Cardiac fibroblast (primary cell): ENCODE measurements at places on chromosomes 1 and 21.

DNA sequence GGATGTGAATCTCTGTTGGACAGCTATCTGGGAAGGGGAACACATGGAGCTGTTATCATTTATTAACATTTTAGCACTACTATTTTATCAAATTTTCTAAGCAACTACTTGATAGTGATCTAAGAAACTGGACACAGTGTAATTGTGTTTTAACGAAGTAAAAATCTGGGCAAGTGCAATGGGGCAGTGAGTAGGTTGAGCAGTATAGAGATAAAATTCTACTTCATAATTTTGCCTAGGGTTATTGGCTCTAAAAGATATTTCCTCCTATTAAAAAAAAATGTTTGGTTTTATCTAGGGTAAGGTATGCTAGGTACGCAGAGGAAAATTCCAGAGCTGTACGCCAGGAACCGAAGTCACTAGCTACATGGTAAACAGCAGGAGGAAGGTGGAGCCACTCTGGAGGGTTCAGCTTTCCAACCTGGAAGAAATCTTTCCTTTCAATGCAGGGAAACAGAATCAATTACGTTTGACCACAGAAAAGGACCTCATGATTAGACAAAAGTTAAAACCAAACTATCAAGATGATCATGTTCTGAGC is 43.3 kb downstream of the BCAR3 start:
- DNase-seq, result peak; percentile 41

DNA sequence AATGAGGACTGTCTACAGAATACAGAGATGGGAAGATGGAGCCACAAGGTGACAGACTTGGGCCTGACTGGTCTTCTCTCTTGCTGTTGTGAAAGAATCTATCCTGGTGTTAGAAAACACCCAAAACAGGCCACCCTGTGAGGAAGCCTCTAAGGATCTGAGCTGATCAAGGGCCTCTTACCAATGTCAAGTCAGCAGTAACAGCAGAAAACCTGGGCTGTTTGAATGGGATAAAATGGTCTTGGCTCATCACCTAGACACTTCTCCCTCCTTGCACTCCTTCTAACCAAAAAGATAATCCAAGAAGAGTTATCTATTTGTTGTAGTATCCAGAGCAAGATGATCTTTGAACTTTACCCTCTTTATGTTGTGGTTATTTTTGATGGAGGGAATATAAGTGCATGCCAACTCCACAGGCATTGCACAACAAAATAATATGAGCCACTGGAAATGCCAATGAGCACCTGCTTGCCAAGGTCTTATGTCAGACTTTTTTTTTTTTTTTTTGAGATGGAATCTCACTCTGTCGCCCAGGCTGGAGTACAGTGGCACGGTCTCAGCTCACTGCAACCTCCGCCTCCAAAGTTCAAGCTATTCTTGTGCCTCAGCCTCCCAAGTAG is 32.8 kb upstream of the ZNF281 start:
- DNase-seq, result no peak

GRCh38 chr1:72636631-72637030 is 354.3 kb upstream of the NEGR1 start:
- no peak for DNase-seq

DNA sequence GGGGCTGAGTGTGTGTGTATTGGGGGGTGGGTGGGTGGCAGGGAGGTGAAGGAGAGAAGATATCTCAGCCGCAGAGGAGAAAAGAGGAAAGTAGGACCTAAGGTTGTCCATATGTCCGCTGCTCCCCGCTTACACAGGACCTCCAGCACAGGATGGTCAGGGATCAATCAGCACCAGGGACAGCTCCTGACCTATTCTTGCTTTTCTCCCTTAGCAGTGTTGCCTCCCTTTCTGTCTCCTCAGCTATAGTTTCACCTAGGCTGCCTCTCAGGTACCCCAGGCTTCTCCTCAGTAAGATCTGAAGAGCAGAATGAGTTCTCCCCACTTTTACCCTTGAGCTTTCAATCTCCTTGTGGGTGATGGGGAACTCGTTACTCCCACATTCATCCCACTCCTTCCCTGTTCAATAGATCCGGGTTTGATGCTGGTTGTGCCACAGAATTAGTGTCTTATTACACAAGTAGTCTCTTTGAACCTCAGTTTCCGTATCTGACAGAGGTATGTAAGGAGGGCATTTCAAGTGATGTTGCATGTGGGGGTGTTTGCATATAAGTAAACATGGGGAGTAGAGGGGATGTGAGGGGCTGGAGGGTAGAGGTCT is 1.4 kb upstream of the DPH2 start:
- DNase-seq, result peak; percentile 39

GRCh38 chr1:173314656-173315055 is 107.5 kb upstream of the TNFSF4 start:
- DNase-seq, result no peak

- DNase-seq, result no peak
Measured at GRCh38 chr1:32960819-32961355, 3.7 kb downstream of the RNF19B start.

DNA sequence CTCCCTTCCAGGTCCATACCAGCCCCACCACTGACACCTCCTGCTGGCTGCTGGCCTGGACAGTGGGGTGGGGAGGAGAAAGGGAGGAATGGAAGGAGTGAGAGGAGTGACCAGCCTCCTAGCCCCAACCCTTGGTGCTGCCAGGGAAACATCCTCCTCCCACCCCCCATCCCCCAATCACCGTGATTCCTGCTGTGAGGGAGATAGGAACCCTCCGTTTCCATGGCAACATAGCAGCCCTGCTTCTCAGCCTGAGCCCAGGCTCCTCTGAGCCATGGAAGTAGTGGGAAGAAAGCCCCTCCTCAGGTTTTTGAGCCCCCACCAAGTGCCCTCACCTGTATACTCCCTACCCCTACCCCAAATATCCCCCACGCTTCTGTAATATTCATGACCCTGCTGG is 44.4 kb upstream of the SCMH1 start:
- no peak for DNase-seq

DNA sequence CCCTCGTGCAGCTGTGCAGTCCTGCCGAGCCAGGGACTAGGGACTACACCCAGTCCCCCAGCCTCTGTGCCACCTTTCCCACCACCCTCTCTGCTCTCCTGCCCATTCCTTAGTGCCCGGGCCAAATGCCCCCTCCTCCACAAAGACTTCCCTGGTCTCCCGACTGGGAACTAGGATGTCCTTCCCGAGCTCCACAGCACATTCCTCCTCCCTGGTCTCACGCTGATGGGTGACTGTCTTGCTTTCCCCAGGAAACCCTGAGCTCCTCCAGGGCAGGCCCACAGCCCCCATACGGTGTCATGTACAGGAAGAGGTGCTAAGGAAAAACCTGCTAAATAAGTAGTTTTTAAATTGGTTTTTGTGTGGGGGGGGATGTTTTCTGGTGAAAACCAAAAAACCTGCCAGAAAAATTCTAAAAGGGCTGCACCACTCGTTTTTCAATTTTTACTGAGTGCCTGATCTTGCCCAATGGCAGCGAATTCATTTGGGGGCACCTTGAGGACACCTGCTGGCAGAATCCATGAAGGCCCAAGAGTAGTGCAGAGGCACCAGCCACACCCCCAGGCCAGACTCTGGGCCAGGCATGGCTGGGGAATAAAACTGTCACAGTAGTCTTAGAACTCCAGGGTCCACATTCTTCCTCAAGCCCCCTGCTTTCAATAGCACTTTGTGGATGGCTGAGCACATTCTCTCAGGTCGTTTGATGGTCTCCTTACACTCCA is 50.4 kb downstream of the GLIS1 start:
- no peak for DNase-seq

DNA sequence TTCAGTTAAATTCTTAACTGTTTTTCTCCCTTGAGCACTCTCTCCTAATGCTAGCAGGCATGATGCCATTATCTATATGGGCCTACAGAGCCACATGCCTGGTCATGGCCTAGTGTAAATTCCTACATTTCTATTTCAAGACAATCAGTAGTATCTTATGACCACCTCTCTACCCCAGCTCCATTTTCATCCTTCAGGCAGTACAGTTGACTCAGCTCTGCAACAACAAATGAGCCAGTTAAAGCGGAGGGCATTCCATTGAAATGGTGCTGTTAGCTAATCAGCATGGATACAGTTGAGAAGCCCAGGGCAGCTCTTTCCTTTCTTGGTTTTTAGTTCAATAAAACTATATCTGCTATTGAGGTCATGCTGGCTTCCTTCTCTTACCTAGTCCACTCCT is 150.0 kb downstream of the PPP1R12B start:
- DNase-seq, result no peak
